NCI-H774 (cell line): ENCODE measurements at places on chromosomes 11 and 22.

- DNase-seq: no peak
These were observed 48.9 kb upstream of the TCF20 start for GRCh38 chr22:42319386-42319785.

- DNase-seq: no peak
These were observed 33.5 kb downstream of the CLMP start for GRCh38 chr11:123161376-123162030.

DNA sequence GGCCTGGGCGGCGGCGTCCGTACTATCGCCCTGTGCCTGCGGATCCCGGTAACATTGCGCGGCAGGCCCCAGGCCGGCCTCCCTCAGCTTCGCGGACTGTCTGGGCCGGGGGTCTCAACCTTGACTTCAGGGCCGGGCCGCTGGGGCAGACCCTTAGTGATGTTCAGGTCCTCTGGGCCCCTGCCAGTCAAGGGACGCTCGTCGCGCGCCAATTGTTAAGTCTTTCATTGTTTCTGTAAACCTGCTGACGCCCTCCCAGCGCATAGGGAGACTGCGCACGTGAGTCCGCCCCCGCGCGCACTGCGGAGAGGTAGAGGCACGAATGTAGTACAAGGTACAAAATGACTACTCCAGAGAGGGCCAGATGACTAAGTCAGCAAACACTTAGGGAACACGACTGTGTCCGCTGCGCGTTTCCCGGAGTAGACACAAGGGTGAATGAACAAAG, 451 bp upstream of the HDHD5 start:
- peak; percentile 23 for DNase-seq

GRCh38 chr11:122721201-122721963, 65.9 kb downstream of the UBASH3B start:
- DNase-seq: no peak

GRCh38 chr22:45785458-45785857, 113.8 kb downstream of the ATXN10 start:
- no peak for DNase-seq

DNA sequence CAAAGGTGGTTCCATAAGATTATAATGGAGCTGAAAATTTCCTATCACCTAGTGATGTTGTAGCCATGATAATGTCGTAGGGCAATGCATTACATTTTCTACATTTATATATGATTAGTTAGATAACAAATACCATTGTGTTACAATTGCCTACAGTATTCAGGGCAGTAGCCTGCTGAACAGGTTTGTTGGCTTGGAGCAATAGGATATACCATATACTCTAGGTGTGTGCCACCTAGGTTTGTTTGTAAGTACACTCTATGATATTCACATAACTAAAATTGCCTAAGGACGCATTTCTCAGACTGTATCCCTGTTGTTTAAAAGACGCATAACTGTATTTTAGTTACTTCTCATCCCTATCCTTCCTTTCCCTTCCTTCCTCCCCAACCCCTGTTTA, 13.6 kb downstream of the PLEKHB1 start:
- DNase-seq: no peak

GRCh38 chr11:119320776-119321524, 4.0 kb upstream of the MCAM start:
- DNase-seq: no peak

- DNase-seq: no peak
These were observed 565.8 kb downstream of the BUD13 start for GRCh38 chr11:116207019-116207418.

GRCh38 chr22:50208939-50209892, 8.4 kb downstream of the SELENOO start:
- DNase-seq: no peak

DNA sequence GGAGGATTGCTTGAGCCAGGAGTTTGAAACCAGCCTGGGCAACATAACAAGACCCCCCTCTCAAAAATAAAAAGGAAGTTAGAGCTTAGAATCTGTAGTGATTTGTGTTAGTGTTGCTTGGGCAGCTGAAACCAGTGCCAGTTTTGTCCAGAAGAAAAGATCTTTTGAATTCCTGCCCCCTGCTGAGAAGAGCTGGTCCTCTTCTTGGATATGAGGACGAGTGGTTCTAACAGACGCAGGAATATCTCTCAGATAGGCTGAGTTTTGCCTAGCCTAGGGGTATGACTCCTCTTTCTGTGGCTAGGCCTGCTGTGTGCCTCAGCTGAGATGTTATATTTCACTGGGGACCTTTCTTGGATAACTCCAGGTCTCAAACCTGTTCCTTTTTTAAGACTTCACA, 102.8 kb downstream of the STIM1 start:
- no peak for DNase-seq

GRCh38 chr22:27786965-27787364, 14.6 kb downstream of the MN1 start:
- DNase-seq: no peak

- DNase-seq: no peak
These were observed 28.6 kb downstream of the KIAA1671 start for GRCh38 chr22:24981066-24981465.

DNA sequence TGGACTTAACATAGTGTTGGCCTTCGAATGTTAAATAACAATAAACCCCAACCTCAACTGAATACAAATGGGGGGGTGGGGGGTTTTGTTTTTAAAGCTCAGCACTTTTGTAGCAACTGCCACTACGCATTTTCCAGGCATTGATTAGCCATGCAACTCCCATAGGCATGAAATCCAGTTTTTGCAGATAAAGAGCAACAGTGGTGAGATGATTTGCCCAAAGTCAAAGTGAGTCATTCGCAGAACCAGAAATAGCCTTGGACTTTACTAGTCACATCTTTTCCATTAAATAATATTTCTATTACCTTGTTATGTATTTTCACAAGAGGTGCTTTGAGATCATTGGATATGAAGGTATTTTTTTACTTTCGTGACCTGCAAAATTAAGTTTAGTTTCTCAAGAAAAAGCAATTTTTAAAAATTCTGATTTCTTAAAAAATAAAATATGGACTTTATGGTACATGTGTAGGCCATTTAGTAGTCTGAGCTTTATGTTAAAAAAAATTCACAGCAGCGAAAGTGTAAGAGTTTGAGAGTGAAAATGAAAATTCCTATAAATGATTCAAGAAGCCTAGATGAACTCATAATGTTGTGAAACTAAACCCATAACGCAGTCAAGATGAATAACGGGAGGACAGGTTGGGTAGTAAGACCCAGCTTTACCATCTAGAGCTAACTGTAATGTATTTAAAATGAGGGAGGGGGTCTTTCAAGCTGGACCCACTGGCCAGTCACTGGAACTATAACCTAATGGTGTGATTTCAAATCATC, 1.9 kb upstream of the PHF21A start:
- no peak for DNase-seq

- DNase-seq: no peak
These were observed 1105.3 kb downstream of the LRRC4C start for GRCh38 chr11:40354121-40354520.

DNA sequence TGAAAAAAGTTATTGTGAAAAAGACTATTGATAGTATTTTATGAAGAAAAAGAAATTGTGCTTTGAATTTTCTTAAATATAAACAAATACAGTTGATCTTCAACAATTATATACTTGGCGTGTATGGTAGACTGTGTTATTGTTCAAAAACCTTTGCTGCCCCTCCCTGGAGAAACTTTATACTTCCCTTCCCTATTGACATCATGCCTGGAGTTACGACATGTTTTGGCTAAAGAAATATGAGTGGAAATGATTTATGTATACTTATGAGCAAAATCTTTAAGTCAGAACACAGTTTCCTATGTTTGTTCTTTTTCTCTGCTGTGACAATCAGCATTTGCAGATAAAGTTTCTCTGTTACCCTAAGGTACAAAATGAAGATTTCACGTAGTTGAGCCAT, 243.8 kb downstream of the TMEM135 start:
- no peak for DNase-seq

DNA sequence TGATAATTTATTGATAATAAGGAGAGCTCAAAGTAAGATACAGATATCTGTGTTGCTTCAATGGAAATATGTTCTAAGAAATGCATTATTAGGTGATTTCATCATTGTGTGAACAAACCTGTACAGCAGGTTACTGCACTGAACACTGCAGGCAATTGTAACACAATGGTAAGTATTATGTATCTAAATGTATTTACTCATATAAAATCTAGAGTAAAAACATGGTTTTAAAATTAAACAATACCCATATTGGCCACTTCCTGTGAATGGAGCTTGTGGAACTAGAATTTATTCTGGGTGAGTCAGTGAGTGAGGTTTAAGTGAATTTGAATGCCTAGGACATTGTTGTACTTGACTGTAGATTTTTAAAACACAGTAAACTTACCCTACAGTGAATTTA, 722.9 kb upstream of the RAG2 start:
- no peak for DNase-seq

DNA sequence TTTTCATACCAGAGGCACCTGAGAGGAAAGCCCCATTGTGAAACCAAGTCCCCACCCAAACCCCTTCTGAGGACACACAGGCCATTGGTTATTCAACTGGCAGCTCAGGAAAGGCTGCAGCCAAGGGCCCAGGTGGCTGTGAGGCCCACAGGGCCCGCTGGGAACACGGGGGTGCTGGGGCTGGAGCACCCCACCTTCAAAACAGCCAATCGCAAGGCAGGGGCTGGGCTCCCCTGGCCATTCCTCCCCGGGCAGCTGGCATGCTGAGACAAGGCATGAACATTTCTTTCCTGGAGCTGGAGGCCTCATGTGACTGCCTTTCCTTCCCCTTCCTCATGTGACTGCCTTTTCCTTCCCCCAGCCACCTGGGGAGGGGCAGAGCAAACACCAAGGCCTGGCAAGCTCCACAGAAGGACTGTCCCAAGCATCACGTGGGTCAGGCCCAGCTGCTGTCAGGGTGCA, 76.9 kb downstream of the PIWIL3 start:
- DNase-seq: no peak

DNA sequence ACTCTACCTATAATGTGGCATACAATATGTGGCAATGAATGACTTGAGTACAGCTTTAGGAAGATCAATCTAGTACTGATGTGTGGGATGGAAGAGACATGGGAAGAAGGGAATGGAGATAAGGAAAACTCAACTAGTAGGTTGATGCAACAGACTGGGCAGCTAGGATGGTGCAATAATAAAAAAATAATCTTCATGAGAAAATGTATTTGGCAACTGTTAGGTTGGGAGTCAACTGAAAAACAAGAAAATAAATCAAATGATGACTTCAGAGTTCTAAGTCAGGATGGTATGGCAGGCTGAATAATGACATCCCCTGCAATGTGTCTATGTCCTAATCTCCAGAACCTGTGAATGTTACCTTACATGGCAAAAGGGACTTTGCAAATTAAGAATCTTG, 236.8 kb upstream of the PITPNB start:
- no peak for DNase-seq

DNA sequence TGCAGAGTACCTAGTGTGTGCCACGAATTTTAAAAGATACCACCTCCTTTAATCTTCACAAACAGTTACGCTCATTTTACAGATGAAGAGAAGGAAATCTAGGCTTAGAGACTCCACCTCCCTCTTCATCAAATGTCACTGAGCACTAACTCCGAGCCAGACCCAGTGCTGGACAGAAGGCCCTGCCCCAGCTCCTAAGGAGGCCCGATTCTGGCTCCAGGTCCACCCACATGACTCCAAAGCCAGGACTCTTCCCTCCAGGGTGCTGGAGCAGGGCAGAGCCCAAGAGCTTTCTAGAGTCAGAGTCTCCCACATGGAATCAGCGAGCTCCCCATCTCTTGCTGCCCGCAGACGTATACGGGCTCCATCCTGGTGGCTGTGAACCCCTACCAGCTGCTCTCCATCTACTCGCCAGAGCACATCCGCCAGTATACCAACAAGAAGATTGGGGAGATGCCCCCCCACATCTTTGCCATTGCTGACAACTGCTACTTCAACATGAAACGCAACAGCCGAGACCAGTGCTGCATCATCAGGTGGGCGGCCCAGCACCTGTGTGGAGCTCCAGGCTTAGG, 27.6 kb downstream of the MYO7A start:
- DNase-seq: no peak

- DNase-seq: no peak
These were observed 23.8 kb upstream of the OAF start for GRCh38 chr11:120186774-120187591.

DNA sequence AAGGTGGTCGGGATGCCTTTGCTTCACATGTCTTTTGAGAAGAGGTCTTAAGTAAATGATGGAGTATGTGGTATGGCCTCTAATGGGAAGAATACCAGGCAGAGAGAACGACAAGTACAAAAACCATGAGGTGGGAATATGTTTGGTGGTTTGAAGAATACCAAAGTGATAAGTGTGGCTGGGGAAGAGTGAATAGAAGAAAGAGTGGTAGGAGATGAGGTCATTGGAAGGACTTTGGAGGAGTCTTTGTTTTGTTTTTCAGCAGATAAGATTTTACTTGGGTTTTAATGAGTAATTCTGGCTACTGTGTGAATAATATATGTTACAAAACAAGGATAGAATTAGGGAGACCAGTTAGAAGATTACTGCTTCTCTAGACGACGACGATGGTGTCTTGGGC, 515.4 kb downstream of the RAB38 start:
- DNase-seq: no peak

DNA sequence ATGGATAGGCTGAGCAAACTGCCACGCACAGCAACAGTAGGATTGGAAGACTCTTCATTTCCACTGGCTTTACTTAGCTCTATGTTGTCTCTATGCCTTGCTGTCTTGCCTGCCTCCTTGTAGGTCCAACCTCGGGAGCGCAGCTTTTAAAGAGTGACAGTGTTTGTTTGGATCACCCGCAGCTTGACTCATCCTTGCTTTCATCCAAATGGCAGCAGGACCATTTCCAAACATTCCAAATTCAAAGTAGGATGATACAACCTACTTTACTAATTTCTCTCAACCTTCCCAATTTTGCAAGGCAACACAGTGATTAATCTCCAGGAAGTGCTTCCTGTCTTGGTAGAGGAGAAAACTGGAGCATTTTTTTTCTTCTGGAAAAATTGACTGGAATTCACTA, at the start of gene MMP3:
Gene MMP3, minus strand, starts transcription at position 121 of the 400 bp plus-strand sequence. Its CDS starts 63 bp downstream, at position 58.
- no peak for DNase-seq

- no peak for DNase-seq
These were observed 12.9 kb upstream of the ARFGAP3 start for GRCh38 chr22:42869888-42870480.

- no peak for DNase-seq
These were observed at the start of gene FOLR1 for GRCh38 chr11:72191961-72192381. Gene FOLR1 (plus strand): TSS chr11:72192140. CDS start chr11:72192174, 34 bp downstream.

DNA sequence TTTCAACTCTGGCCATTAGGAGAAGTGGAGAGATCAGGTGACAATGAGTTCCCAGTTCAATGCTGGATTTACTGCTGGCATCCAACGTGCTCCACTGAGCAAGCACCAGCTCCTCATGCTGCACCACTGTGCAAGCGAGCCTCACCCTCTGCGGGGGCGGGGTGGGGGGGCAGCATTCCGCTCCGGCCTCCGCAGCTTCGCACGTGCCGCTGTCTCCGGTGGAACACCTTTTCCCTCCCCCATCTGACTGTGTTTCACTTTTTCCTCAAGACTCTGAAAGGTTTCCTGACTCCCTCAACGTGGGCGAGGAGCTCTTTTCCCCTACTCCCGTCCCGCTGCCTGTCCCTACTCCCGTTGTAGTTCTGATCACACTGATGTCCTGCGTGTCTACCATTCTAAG, 835 bp upstream of the RHOD start:
- no peak for DNase-seq

- no peak for DNase-seq
These were observed 70.6 kb downstream of the PHF21A start for GRCh38 chr11:46050662-46051061.
